ENCODE measurements at places on chromosomes 13 and 19.
A peak's percentile ranks its signal among the peaks of the same experiment; 100 is the strongest.

- DNase-seq, result no peak
Measured at GRCh38 chr19:51325161-51325976, 13.9 kb downstream of the IGLON5 start.

DNA sequence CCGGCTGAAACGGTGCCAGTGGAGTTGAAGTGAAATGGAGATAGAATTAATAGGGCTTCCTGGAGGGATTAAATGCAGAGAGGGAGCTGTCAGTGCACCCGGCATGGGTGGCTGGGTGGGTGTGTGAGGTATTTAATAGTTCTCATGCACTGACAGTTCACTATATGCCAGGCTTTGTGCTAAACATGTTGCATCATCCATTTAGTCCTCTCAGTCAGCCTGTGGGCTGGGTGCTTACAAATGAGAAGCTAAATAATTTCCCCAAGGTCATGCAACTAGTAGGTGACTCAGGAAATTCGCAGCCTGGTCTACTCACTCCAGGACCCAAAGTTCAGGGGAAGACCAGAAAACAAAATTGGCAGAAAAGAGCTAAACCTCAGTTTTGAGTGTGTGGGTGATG, 63.5 kb upstream of the SPATA13 start:
- peak; percentile 86 for DNase-seq

- peak; percentile 56 for DNase-seq
Measured at GRCh38 chr19:46678110-46678732, 17.2 kb upstream of the DACT3 start.

- DNase-seq, result peak; percentile 24
Measured at GRCh38 chr13:25468325-25469168, 96.8 kb downstream of the ATP8A2 start.

GRCh38 chr13:30163441-30163840, 143.9 kb downstream of the KATNAL1 start:
- DNase-seq, result no peak

DNA sequence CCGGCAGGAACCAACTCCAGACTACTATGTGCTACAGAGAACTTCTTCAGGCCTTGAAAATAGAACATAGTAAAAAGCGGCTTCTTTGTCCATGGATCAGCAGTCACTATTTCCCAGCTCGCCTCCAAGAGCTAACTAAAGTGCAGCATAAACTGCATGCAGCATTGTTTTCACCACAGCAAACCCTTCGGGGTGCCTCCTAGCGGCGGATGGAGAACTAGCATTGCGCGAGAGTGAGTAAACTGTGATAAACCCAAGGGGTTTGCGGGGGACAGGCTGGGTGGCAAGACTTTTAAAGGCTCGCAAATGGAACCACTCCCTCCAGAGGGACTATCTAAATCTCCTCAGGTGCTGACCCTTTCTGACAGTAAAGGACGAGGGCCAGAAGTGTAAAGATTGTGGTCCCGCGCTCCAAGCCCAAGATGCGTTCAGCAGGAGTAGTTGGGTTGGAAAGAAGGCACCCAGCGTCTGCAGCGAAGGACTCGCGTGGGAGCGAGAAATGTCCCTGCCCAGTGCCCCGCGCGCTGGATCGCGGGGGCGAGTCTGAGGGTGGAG, 21.5 kb upstream of the SGCG start:
- peak; percentile 35 for DNase-seq

- DNase-seq, result no peak
Measured at GRCh38 chr13:83794583-83794982, 87.7 kb downstream of the SLITRK1 start.

GRCh38 chr19:46674416-46675178, 13.6 kb upstream of the DACT3 start:
- peak; percentile 9 for DNase-seq

DNA sequence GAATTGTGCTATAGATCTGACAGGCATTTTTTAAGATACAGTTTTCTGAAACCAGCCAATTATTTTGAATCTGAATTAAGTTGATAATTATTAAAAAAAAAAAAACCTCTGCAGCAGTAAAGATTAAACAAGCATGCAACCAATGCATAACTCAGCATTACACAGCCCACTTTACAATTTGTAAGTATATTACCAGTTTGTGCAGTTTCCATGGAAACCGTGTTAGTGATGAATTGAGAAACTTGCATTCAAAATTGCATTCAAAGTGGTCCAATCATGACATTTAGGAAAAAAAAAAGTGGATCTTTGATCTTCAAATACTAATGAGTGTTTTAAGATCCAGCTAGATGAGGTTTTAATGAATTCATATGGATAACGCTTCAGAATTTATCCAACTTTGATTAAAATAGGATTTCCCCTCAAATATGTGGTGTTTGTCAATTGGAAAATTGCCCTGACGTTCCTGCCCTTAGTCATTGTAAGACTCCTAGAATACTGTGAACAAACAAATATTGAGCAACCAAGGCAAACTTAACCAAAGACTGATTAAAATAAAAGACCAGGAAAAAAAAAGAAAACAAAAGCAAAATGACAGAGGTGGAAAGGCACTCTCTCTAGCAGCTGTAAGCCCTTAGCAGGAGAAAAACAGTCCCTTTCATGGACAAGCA, 314.8 kb upstream of the MAB21L1 start:
- DNase-seq, result no peak

GRCh38 chr13:110699148-110700145, 6.5 kb downstream of the CARS2 start:
- no peak for DNase-seq

GRCh38 chr13:94343243-94343585, 136.3 kb downstream of the DCT start:
- no peak for DNase-seq

DNA sequence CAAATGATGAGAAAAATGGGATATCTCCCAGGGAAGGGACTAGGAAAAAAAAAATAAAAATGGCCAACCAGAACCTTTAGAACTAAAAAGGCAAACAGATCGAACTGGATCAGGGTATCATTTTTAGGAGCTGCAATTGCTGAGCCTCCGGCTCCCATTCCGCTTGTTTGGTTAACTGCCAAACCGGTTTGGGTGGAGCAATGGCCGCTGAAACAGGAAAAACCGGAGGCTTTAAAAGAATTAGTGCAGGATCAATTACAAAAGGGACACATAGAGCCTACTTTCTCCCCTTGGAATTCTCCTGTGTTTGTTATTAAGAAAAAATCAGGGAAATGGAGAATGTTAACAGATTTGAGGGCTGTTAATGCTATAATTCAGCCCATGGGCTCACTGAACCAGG, 12.7 kb upstream of the ZNF443 start:
- DNase-seq, result no peak

- DNase-seq, result no peak
Measured at GRCh38 chr13:113981194-113981605, 7.3 kb upstream of the C13orf46 start.

DNA sequence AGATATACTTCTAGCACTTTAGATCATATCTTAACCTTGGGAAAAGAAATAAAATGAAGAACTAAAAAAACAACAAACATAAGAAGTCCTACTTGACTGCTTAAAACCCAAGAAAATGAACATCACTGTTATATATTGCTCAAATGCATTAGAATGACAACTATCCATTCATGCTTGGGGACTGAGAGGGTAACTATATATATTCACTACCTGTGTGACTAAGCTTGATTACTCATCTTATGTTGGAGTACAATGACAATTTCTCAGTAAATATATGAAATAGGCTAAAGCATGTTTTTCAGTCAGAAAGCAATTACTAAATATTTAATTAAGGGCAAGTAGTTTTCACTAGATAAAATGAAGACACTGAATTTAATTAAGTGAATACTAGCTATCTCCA, 40.1 kb downstream of the ZC3H13 start:
- DNase-seq, result peak; percentile 3

GRCh38 chr13:40486518-40487163, 179.8 kb downstream of the FOXO1 start:
- no peak for DNase-seq

- no peak for DNase-seq
Measured at GRCh38 chr13:32115066-32115465, 83.5 kb downstream of the FRY start.

- DNase-seq, result no peak
Measured at GRCh38 chr19:2701361-2702169, 929 bp downstream of the GNG7 start.

DNA sequence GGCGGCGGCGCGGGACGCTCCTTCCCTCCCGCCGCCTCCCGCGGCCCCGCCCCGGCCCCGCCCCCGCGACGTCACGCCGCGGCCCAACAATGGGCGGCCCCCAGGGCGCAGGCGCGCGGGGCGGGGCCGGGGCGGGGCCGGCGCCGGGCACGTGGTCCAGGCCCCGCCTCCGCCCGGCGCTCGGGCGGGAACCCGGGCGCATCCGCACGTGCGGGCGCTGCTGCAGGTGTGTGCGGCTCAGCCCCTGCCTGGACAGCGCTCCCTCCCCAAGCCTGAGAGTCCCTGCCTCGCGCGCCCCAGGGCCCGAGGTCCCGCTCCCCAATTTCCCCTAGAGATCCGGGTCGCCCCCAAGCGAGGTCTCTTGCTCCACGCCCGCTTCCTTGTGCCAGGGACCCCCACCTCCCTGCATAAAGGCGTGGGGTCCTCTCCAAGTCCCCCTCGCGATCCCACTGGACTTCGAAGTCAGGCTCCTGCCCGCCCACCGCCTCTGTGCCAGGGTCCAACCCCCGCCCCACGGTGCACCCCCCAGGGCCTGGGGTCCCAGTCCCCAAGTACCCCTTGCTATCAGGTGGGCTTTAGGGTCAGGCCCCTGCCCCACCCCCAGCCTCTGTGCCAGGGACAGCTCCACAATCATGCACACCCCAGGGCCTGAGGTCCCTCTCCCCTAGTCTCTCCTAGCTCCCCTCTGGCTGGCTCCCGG, at the start of gene MEX3D:
Gene MEX3D, minus strand, starts transcription at position 6 of the 700 bp plus-strand sequence. CDS start 267 bp downstream, outside the sequence.
- DNase-seq, result peak; percentile 76

Measured in activated CD4-positive, alpha-beta T cell treated with anti-CD3 and anti-CD28 coated beads, Interleukin-2, amount 50 U/mL, for 16 hours (primary cell).